ENCODE measurements at places on chromosomes 3 and 15.

- peak; percentile 50 for DNase-seq
Measured at GRCh38 chr15:95280711-95281110, 1049.3 kb downstream of the MCTP2 start.

DNA sequence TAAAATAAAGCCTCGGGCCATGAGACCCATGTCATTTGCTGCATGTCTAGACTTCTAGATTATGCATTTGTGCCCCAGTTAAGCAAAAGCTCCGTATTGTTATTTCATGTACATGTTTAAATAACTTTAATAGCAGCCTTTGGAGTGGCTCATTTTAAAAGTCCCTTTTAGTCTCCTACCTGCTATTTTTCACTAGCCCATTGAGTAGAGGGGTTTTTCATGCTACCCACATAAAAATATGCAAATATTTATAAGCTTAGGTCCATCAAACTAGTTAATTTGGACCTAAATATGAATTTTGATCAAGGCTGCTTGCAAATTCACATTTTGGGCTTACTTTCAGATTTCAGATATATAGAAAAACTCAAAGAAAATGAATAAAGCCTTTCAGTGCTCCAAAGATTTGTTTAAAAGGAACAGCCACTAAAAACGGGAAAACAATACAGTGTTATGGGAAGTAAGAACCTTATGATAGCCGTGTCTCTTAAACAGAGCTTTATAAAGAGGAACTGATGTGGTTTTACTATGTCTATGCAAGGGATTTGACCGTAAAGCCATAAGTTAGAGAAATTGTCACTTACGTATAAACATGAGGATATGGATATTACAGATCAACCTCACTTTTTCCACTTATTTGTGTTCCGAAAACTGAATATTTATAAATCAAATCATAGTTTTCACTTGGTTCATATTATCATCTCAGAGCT lies 30.0 kb downstream of the FILIP1L start:
- no peak for DNase-seq

DNA sequence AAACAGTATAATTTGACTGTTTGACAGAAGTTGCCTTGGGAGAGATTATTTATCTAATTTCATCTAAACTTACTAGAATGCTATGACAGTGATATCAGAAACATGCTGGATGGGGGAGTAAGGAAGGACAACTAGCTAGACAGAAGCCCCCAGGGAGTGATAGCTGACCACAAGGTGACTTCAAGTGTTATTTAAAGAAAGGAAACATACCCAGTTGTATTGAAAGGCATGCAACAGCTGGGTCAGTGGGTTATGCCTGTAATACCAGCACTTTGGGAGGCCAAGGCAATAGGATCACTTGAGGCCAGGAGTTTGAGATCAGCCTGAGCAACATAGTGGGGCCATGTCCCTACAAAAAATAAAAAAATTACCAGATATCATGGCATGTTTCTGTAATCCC lies 69.6 kb downstream of the SLC49A4 start:
- no peak for DNase-seq

DNA sequence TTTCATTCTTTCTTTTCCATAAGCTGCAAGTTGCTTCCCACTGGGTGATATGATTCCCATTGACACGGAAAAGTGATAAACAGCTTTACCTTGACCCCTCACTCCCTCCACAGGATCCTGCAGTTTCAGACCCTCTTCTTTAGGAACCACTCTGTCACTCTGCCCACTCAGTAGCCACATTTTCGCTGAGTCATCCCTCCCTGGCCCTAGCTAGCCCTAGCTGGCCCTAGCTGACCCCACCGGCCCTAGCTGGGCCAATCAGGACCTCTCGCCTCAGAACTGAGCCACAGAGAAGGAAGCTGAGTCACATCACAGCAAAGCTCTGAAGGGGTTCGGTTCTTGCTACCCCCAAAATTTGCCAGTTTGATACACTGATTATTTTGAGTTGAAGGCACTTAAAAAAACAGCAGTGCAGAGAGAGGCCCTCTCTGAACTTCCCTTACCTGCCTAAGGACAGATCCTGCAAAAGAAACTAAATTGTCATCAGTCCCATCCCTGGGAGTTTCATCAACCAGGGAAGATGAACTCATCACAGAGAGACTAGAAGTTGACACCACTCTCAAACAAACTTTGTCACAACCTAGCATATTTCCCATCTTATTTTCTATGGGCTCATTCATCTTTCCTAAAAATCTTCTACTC lies 233.5 kb upstream of the PROK2 start:
- peak; percentile 65 for DNase-seq

DNA sequence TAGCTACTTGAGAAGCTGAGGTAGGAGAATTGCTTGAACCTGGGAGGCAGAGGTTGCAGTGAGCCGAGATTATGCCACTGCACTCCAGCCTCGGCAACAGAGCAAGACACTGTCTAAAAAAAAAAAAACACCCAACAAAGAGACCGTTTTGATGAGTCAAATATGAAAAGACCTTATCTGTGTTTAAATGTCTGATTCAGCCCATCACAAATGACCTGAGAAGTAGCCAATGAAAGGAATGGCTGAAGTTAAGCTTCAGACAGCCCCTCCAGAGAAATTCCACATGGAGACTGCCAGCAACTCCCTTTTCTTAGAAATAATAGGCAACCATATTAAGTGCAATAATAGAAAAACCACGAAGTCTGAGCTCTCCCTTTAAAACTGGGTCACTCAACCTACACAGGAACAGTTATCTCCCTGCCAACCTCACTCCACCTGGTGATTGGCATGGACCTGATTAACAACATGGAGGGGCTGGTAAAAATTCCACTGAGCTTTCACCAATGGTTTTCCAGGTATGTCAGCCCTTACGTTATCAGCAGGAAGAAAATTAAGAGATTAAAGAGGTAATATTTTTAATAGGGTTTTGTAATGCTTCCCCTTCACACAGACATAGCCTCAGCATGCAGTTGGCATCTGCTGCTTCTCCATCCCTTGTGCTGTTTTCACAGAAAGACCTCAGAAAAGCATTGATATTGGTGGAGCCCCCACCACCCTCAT lies 238.1 kb upstream of the STT3B start:
- no peak for DNase-seq

DNA sequence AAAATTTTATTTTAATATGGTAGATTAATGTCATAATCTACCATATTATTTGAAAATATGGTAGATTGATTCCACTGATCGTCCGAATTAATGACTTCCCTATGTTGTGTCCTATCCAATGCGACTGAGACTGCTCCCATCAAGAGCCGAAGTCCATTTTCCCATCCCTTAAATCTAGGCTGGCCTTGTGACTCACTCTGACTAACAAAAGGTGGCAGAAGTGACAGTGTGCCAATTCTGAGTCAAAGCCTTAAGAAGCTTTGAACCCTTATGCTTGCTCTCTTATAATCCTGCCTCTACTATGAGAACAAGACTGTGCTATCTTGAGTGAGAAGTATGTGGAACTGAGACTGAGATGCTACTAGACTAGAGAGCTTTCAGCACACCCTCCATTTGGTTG lies 387.2 kb downstream of the ROBO1 start:
- no peak for DNase-seq

DNA sequence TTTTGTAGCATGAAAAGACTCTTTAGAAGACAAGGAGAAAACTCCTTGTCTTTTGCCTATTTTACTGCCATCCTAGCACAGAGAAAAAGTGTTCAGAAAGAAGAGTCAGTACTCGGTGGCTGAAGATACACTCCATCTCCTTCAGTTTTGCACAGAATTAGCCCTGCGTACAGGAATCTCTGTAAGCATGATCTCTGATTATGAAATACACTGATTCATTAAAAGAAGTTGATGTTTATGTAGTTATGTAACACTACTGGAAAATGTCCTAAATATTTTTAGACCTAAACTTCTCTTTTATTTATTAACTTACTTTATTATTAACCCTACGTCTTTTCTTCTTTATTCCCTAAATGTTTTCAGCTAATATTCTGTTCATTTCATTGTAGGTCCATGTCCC lies 138.4 kb downstream of the LEKR1 start:
- DNase-seq, result peak; percentile 55

GRCh38 chr15:40847223-40847961 lies 3.5 kb downstream of the SPINT1 start:
- DNase-seq, result peak; percentile 12

GRCh38 chr15:90637693-90638092 lies 79.5 kb upstream of the BLM start:
- no peak for DNase-seq

GRCh38 chr3:177375316-177375715 lies 178.0 kb upstream of the TBL1XR1 start:
- DNase-seq, result no peak

DNA sequence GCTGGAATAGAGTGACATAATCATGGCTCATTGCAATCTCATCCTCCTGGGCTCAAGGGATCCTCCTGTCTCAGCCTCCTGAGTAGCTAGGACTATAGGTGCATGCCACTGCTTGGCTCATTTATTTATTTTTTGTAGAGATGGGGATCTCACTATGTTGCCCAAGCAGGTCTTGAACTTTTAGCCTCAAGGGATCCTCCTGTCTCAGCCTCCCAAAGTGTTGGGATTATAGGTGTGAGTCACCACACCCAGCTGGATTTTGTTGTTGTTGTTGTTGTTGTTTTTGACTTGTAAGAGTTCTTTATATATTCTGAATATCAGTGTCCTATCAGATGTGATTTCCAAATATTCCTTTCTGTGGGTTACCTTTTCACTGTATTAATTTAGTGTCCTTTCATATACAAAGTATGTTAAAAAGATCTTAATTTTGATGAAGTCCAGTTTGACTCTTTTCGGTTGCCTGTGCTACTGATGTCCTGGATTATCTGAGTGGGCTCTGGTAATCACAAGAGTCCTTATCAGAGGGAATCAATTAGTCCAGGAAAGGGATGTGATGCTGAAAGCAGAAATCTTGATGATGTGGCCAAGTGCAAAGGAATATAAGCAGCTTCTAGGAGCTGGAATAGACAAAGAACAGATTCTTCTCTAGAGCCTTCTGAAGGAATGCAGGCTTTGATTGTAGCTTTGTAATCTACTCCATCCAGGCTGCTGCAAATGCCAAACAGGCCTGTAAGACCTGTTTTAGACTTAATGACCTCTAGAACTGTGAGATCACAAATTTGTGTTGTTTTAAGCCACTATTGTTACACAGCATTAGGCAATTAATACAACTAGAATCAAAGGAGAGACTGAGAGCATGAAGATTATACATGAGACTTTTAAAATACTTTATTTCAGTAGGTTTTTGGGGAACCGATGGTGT lies 30.2 kb downstream of the NCK1 start:
- DNase-seq, result no peak

DNA sequence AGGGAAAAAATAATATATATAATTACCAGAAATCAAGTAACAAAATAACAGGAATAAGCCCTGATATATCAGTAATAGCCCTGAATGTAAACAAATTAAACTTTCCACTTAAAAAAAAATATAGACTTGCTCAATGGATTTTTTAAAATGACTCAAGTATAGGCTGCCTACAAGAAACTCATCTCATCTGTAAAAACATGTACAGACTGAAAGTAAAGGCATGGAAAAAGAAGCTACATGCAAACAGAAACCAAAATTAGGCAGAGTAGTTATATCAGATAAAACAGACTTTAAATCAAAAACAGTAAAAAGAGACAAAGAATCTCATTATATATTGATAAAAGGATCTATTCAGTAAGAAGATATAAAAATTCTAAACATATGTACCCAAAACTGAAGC lies 82.4 kb upstream of the STT3B start:
- no peak for DNase-seq

DNA sequence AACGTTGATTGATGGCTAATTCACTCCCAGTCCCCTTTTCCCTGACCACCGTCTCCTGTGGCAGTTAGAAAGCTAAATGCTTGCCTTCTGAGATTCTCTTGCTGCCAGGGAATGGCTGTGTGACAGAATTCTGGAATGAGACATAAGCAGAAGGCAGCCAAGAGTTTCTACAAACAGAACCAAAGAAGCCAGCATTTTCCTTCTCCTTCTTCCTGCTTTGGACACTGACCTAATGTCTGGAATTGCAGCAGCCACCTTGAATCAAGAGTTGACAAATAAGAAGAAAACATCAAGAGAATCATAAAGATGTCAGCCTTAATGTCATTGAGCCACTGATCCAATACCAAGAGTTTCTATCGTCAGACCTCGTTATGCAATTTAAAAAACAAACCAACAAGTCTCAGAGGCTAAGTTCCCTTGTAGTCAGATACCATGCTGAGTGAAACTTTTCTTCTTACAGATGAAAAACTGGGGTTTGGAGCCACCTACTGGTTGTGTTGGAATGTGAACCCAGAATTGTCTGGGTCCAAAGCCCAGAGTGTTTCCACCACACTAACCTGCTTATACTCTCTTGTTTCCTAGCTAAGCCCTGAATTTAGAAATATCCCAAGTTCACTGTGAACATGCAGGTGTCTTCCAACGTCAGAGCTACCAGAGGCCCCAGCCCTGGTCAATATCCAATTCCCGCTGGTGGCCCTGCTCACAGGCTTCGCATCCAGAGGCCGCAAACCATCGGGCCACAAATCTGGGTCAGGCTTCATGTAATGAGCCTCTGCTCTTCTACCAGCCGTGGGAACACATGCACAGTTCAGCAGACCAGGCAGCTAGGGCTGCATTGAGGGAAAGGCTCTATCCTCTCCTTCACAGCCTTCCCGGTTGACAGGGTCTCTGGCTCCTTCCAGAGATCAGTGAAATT lies 42.5 kb downstream of the MCF2L2 start:
- peak; percentile 71 for DNase-seq

- no peak for DNase-seq
Measured at GRCh38 chr3:159923336-159923735, 65.3 kb upstream of the IL12A start.

- DNase-seq, result no peak
Measured at GRCh38 chr15:84913360-84913723, 28.9 kb downstream of the SLC28A1 start.

DNA sequence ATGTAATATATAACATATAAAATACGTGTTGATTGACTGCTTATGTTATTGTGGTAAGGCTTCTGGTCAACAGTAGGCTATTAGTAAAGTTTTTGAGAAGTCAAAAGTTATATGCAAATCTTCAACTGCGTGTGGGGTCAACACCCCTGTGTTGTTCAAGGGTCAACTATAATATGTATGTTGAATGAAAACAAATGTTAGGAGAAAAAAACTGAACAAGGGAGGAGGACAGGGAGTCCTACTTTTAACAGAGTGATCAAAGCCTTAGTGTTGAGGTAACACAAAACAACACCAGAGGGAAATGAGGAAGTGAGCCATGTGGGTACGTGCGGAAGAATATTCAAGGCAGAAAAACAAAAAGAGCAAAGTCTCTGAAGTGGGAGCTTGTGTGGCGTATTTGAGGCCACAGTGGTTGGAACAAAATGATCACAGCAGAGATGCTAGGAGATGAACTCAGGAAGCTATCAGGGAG lies 62.5 kb downstream of the SFMBT1 start:
- DNase-seq, result no peak

DNA sequence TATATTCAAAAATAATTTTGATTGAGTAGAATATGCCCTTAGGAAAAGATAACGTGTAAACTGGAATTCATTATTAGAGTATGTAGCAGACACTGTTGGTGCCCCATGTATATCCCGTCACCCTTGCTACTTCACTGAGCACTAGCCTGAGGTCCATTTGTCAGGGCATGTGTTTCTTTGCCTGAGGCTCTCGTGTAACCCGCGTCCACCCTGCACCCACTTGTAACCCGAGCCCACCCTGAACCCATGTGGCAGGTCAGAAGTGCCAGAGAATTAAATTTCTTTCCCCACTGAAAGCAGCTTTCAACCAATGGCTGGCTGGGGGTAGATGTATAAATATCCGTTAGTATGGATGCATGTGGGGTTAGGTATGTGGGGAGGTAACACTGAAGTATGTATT lies 474.2 kb upstream of the ZNF385D start:
- no peak for DNase-seq

- no peak for DNase-seq
Measured at GRCh38 chr3:1693145-1693544, 405.5 kb upstream of the CNTN4 start.
